Iris pigment epithelial cell (primary cell): ENCODE measurements at places on chromosomes 11 and 22.
A peak's percentile ranks its signal among the peaks of the same experiment; 100 is the strongest.

GRCh38 chr11:30830681-30831080, 244.5 kb upstream of the MPPED2 start:
- no peak for DNase-seq

GRCh38 chr11:78149646-78150045, 10.2 kb upstream of the ALG8 start:
- DNase-seq: peak; percentile 82

- DNase-seq: no peak
Measured at GRCh38 chr11:45141171-45141570, 5.3 kb upstream of the PRDM11 start.

DNA sequence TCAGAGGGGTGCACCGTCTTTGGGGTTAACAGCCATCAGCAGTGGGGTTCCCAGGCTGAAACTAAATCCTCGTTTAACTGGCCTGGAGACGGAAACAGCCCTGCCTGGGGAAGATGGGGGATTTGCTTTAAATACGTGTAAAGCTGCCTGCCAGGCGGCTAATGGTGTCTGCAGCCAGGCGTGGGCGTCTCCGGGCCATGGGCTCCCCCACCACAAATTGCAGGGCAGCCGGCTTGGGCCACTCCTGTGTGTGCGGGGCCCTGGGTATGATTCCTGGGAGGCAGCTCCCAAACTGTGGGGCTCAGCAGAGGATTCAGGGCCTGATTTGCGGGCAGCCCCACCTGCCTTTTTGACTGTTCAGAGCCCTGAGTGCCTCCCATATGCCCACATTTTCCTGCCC, 110.5 kb downstream of the KCNQ1 start:
- DNase-seq: no peak

DNA sequence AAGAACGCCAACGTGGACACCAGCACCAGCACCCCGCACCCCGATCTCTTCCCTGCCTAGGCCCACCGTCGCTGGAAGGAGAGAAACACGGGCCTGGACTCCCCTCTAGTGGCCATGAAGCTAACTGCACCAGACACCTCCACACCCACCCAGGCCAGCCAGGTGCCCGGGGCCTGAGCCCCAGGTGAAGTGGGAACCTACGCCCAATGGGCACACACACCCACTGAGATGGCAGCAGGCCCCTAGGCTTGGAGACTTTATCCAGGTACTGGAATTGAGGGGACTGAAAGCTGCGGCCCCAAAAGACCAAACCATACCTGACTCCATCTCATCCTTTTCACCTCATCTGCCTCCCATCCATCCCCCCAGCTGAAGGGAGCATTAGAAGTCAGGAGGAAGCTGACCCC, 81.0 kb downstream of the BUD13 start:
- peak; percentile 16 for DNase-seq

GRCh38 chr22:27385261-27385998, 416.1 kb downstream of the MN1 start:
- no peak for DNase-seq

GRCh38 chr22:44179196-44179988, 1.3 kb upstream of the PARVG start:
- DNase-seq: no peak

DNA sequence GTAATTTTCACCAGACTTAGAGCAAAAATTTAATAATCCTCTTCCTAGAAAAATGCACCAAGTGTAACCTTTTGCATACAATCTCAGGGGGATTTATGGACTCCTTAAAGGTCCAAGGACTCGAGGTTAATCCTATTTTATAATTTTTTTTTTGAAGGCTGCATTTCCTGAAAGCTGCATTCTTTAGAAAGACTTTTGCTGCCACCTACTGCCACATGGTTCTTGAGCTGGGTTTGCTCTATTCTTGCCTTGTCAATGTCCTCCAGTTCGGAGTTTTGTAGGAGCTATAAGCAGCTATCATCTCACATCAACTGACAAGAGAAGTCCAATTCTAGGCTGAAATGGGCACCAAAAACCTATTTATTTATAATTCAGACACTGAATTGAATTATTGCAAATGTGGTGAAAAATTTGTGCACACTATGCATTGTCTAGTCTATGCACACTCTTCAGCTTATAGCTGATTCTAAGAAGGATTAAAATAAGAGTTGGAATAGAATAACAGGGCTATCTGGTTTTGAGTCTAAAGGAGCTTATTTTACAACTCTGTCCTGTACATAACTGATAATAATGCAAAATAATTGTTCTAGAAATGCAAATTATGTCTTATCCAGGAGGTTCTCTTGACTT, 31.3 kb downstream of the TRAF6 start:
- peak; percentile 55 for DNase-seq

DNA sequence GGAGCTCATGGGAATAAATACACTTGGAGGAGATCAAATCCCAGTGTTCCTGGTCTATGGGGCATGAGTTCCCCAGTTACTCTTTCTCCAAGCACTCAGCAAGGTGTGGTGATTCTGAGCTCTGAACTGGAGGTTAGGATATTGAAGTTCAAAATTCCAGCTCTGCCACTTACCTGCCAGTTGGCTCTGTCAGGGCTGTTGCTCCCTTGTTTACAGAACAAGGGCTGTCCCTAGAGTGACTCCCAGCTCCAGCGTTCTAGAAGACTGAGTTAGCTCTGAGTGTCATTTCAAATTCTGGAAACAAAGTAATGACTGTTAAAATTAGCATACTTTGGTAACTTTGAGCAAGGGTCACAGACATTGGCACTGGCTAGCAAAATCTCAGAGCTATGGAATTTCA, 69.7 kb upstream of the ZBED5 start:
- no peak for DNase-seq

GRCh38 chr22:34294476-34294875, 374.2 kb upstream of the LARGE1 start:
- DNase-seq: no peak

GRCh38 chr22:26503758-26504157, 8.5 kb downstream of the TFIP11 start:
- no peak for DNase-seq

- peak; percentile 76 for DNase-seq
Measured at GRCh38 chr11:83241291-83241946, 44.7 kb downstream of the CCDC90B start.

DNA sequence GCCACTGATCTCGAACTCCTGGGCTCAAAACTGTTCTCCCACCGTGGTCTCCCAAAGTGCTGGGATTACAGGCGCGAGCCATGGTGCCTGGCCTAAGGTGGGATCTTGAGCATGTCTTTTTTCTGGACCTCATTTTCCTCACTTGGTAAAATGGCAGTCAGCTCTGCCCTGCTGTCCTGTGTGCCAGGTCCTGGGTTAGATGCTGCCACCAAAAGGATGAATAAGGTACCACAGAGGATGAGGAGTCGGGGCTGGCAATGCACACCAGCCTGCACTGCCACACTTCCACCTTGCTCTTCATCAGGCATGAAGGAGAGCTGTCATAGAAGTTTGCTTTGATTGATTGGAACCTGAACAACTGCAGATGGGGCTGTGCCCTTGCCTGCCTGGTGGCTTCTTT, 32.3 kb downstream of the ACO2 start:
- no peak for DNase-seq

GRCh38 chr11:63985812-63986155, 454 bp upstream of the OTUB1 start:
- no peak for DNase-seq

DNA sequence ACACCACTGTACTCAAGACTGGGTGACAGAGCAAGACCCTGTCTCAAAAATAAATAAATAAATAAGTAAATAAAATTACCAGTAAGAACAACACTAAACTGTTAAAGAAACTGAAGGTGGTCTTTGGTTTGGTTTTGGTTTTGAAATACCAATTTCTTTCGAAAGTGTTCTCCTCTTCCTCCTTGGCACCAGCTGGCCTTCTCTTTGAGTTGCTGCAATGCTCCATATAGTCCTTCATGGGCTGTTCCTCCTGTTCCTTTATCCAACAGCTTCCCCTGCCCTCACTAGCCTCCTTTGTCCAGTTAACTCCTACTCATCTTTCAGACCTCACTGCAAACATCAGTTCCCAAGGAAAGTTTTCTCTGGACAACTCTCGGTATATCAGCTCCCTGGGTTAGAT, 5.0 kb upstream of the UVRAG start:
- no peak for DNase-seq

DNA sequence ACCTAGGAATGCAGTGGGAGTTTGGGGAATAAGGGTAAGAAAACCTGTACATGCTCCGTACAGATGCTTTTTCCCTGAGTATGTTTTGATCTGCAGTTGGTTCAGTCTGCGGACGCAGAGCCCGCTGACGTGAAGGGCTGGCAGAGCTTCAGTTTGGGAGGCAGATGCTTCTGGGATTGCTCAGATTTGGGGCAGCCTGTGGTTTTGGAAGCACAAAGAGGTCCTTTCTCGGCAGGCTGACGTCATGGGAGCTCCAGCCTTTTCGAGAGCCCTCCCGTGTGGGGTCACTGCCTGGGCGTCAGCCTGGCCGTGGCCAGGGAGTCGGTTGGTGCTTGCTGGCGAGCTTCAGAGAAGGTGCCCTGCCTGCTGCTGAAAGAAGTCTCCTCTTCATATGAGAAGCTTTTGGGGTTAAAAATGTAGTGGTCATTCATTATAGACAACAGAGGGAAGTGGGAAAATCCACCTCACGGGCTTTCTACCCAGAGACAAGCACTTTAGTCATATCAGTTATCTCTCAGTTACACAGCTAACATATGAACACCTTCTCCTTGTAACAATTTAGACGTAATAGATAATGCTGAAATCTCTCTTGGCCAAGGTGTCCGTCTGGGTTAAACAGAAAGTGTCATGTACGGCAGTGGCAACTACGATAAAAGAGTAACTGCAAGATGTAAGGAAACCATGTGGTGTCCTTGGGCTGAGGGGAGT, 26.8 kb downstream of the TPCN2 start:
- peak; percentile 87 for DNase-seq

DNA sequence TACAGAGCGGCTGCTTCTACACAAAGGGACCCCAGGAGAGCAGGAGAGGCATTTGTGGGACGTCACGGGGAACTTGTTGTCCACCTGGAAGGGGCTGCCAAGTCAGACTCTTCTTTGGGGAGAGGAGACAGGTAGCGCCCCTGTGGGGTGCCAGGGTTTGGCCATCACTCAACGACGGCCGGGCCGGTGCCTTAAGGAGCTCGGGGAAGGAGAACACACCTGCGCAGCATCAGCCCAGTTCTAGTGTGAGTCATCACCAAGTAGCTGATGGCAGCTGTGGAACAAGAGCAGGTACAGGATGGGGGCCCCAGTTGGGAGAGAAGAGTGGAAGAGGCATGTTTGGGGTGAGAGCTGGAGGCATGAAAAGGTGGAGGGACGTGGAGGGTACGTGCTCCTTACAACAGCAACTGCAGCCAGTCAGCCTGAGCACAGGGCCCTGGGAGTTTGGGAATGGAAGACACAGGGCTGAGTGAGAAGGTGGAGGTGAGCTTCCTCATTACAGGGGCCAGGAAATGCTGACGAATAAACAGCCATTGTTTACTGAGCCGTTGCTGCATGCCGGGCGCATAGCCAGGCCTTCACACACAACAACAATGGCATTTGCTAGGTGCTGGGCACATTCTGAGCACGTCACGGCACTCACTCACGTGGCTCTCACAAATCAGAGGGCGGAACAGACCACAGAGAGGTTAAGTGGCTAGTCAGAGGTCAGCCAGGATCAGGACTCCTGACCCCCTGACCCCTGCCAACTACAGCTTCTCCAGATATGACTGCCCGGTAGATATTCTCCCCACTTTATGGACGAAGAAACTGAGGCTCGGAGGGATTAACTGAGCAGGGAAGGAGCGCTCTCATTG, 29.1 kb upstream of the TP53I11 start:
- DNase-seq: no peak

DNA sequence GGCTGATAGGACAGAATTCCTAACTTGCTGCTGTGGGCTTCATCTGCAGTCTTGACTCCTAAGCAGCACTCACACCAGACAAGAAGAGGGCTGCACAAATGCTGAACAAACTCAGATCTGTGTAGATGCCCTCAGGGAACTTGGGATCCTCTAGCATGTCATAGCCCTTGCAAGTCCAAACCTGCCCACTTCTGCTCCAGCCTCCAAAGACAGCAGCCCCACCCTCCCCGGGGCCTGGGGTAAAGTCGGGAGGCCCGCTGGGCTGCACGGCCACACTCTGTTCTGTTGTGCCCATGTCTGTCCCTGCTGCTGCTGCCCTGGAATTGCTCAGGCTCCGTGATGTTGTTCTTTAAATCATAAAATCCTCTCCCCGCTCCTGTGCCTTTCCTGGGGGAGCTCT, 28.3 kb downstream of the DRD2 start:
- DNase-seq: no peak

GRCh38 chr11:78940500-78941225, 366.0 kb upstream of the NARS2 start:
- DNase-seq: no peak

- DNase-seq: no peak
Measured at GRCh38 chr11:81495699-81496292, 1237.9 kb downstream of the FAM181B start.

DNA sequence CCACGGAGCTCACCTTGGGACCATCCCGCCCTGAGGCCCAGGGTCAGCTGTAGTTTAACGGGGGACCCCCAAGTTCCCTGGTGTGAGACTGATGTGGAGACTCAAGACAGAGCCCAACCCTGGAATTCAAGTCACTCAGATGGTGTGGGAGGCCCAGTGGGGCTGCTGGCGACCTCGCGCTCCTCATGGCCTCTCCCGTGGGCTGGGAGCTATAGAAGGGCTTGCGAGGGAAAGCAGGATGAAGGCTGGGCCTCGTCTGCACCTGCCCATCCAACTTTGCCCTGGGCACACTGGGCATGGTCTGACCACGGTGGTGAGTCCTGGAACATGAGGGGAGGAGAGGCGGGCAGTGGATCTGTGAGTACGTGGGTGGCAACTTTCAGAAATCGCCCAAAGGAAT, 13.6 kb upstream of the TTLL12 start:
- no peak for DNase-seq

- peak; percentile 97 for DNase-seq
Measured at GRCh38 chr11:134120143-134120850, 51.4 kb downstream of the JAM3 start.

- DNase-seq: peak; percentile 92
Measured at GRCh38 chr11:35040221-35040942, 98.6 kb upstream of the CD44 start.

- DNase-seq: peak; percentile 71
Measured at GRCh38 chr11:57800444-57801182, 39.0 kb downstream of the CTNND1 start.

DNA sequence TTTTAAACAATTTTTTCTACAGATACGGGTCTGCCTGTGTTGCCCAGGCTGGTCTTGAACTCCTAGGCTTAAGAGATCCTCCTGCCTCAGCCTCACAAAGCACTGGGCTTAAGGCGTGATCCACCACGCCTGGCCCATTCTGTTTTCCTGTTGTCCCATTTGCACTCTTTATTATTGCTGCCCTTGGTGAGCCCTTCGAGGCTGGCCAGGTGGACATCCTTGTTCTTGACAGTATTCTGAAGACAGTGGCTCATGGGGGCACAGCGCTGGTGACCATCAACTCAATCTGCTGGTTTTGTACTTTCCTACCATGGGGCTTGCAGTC, 35.6 kb downstream of the TBC1D22A start:
- DNase-seq: no peak

- DNase-seq: no peak
Measured at GRCh38 chr11:63589000-63589399, 25.2 kb downstream of the PLAAT3 start.

GRCh38 chr22:33002035-33002434, 56.1 kb downstream of the SYN3 start:
- no peak for DNase-seq
